ENCODE measurements at places on chromosomes 3 and 15. TPM values are rescaled to one million over a fixed set of nuclear protein-coding genes. Genes with fewer than 3 reads are reported as not detected.
A peak's percentile ranks its signal among the peaks of the same experiment; 100 is the strongest.

- H3K27ac ChIP-seq, result no peak overlapping the region
- no peak for DNase-seq
- peaks cover 3% of the 10 kb centered on the region for H3K4me1 ChIP-seq
- no peak overlapping the region for H3K4me3 ChIP-seq
- no peaks in the 10 kb centered on the region for H3K36me3 ChIP-seq
Measured at GRCh38 chr3:56316944-56317343, 151.3 kb downstream of the ERC2 start.

- no peaks in the 10 kb centered on the region for H3K27me3 ChIP-seq
- H3K4me3 ChIP-seq, result peak overlapping the region; percentile 19
- peaks cover 6% of the 10 kb centered on the region for H3K4me1 ChIP-seq
- H3K36me3 ChIP-seq, result no peaks in the 10 kb centered on the region
- peak; percentile 33 for DNase-seq
Measured at GRCh38 chr15:48962662-48963523, 826 bp downstream of the SHC4 start.

- no peaks in the 10 kb centered on the region for H3K36me3 ChIP-seq
- no peak overlapping the region for H3K4me3 ChIP-seq
- H3K27ac ChIP-seq, result no peak overlapping the region
- H3K27me3 ChIP-seq, result no peaks in the 10 kb centered on the region
Measured at GRCh38 chr3:184811034-184811433, 932 bp upstream of the VPS8 start.

DNA sequence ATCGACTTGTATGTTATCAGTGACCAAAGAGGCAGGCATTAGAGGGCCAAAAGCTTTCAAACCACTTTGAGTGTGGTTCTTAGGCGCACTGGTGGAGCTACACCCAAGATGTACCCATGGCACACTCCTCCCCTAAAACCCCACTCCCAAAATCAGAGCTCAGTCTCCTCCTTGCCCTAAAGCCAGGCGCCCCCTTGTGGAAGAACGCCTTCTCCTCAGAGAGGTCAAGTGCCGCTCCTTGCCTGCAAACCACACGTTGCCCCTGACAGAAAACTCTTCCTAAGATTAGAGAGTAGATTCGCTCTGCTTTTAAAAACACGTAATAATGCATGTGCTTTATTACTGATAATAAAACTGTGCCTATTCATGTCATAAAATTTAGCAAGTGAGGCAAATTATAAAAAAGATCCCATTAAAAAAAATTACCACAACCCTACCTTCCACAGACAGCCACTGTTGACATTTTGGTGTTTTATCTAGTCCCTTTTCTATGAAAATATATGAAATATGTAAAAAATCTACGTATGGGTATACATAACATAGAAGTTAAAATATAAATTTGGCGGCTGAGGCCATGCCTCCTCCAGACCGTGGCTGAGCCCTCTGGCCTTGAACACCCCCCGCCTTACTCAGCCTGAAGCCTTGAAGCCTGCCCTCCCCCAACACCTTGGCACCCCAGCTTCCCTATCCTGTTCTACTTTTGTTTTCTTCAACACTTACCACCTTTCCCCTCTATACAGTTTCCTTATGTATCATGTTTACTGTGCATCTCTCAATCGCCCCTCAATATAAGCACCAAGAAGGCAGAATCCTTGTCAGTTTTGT is 33.5 kb downstream of the BCL2L10 start:
- no peaks in the 10 kb centered on the region for H3K4me1 ChIP-seq
- H3K27ac ChIP-seq, result no peak overlapping the region
- no peaks in the 10 kb centered on the region for H3K27me3 ChIP-seq
- H3K4me3 ChIP-seq, result no peak overlapping the region
- H3K36me3 ChIP-seq, result no peaks in the 10 kb centered on the region
- DNase-seq, result peak; percentile 71

DNA sequence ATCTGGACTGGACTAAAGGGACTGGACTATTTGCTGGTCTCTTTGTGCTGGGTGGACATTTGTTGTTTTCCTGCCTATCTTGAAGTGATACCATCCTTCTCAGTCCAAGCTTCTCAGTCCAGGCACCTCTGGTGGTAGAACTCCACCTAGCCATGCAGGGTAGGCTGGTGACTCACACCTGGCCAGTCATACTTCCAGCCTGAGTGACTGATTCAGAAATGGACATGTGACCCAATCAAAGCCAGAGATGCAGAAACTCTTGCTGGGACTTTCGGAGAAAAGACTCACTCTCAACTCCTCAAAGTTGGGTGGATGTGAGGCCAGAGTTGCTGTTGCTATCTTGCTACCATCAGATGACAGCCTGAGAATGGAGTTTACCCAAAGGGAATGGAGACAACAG is 5.6 kb upstream of the ASB14 start:
- no peak overlapping the region for H3K27ac ChIP-seq
- H3K36me3 ChIP-seq, result no peaks in the 10 kb centered on the region
- DNase-seq, result no peak
- H3K27me3 ChIP-seq, result no peaks in the 10 kb centered on the region

PLSCR5 gene
- not detected for total RNA-seq

LRRC2 gene
- 1.6 TPM for total RNA-seq

GRCh38 chr3:106740116-106740515 is 637.1 kb upstream of the CCDC54 start:
- no peaks in the 10 kb centered on the region for H3K27me3 ChIP-seq
- no peak overlapping the region for H3K27ac ChIP-seq
- no peaks in the 10 kb centered on the region for H3K4me1 ChIP-seq
- DNase-seq, result no peak
- no peaks in the 10 kb centered on the region for H3K36me3 ChIP-seq
- no peak overlapping the region for H3K4me3 ChIP-seq

FRMD5 gene
- 8.1 TPM for total RNA-seq

DNA sequence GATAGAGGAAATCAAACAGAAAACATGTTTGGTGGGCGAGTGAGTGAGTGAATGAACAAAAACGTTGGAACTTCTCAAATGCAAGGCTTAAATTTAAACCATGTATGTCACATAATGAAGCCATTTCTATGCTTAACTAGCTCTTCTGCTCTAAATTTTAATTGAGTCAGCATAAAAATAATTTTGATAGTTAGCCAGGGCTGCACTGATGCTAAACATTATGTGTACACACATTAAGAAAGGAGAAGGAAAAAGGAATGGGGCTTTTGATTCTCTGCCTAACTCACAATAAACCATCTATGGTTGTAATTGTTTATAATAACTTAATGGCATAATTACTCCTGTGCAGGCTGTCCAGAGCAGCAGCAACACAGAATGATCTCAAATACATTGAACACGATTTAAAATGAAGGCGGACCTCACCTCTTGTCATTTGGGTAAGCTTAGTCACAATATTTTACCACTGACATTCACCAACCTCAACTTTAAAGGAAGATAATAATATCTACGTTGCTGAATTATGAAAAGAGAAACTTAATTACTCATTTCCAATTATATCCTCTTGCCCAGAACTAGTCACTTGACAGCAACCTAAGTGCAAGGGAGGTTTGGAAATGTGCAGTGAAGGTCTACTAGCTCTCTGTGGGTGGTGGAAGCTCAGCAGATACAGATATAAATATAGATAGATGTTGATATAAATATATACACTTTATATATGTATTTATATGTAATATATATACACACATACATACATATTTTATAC is 318.4 kb upstream of the TRIM42 start:
- H3K36me3 ChIP-seq, result no peaks in the 10 kb centered on the region
- DNase-seq, result no peak
- H3K4me3 ChIP-seq, result no peak overlapping the region
- H3K4me1 ChIP-seq, result no peaks in the 10 kb centered on the region

SLC7A14 gene
- total RNA-seq, result 0.11 TPM

DNA sequence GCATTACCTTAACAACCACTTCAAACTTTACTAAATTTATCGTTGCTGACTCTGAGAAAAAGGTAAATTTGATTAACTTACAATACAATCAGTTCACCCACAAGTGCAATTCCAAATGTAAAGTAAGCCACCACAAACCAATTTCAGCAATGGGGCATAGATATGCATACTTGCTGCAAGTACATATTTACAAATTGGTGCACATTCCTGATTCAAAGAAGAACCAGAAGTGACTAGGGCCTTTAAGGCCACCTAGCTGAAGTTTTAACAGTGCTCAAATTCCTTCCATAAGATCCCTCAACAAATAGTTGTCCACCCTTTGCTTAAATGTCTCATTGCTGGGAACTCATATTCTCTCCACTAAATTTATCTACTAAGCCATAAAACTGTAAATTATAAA is 67.2 kb downstream of the INO80 start:
- DNase-seq, result no peak
- no peak overlapping the region for H3K27ac ChIP-seq
- H3K4me3 ChIP-seq, result no peak overlapping the region
- H3K27me3 ChIP-seq, result no peaks in the 10 kb centered on the region
- H3K4me1 ChIP-seq, result no peaks in the 10 kb centered on the region
- peaks cover 10% of the 10 kb centered on the region for H3K36me3 ChIP-seq

DNA sequence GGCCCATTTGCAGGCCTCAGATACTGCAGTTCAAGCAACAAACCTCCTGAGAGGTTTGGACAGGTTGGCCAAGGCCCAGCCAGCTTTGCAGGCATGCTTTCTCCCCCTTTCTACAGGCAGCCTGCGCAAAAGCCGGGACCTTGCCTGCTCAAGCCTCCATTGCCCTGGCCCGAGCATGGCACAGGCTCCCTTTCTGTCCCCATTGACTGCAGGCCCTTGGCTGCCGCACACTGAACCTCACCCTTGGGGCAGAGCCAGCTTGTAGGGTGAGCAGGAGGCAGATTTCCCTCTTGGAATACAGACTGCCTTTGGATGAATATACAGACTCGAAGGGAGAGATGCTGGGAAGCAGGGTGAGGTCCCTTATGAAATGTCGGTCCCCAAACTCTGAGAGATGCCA is 461.7 kb upstream of the PROK2 start:
- H3K27me3 ChIP-seq, result no peaks in the 10 kb centered on the region
- no peak for DNase-seq
- no peaks in the 10 kb centered on the region for H3K4me1 ChIP-seq
- H3K27ac ChIP-seq, result no peak overlapping the region
- H3K4me3 ChIP-seq, result no peak overlapping the region
- no peaks in the 10 kb centered on the region for H3K36me3 ChIP-seq

GRCh38 chr15:22780267-22780666 is 6.2 kb upstream of the NIPA1 start:
- no peaks in the 10 kb centered on the region for H3K4me1 ChIP-seq
- no peaks in the 10 kb centered on the region for H3K27me3 ChIP-seq
- no peak overlapping the region for H3K4me3 ChIP-seq
- no peak for DNase-seq

GRCh38 chr15:86060674-86061073 is 19.0 kb upstream of the AGBL1 start:
- H3K4me1 ChIP-seq, result no peaks in the 10 kb centered on the region
- no peak for DNase-seq
- no peaks in the 10 kb centered on the region for H3K36me3 ChIP-seq
- no peak overlapping the region for H3K27ac ChIP-seq
- no peak overlapping the region for H3K4me3 ChIP-seq
- H3K27me3 ChIP-seq, result no peaks in the 10 kb centered on the region

DNA sequence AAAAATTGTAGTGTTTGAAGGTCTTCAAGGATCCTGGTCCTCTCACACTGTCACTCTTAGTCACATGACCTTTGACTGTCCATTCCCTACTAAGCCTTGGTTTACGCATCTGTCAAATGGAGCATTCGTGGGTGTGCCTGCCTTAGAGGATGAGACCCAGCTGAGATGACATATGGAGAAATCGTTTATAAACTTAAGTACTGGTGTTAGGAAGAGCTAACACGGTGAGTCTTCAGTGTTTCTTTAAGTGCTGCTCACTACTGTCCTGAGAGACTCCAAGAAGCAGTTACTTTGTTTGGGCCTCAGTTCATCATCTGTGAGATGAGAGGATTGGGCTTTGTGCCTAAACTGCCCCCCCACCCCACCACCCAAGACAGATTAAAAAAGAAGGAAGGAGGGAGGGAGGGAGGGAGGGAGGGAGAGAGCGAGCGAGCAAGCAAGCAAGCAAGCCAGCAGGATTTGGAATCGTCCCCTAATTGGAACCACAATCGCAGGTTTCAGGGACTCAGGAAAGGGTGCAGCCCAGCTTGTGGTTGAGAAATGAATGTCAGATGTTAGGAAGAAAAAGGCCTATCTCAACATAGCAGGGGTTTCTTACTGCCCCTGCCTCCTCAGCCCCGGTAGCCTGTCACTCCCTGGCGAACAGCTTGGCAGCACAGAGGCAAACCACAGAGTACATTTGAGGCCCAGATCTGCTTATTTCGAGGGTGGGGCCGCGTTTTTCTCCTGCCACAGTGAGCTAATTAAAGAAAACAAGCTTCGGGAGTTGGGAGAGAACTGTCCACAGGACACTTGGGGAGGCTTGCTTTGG is 32.7 kb downstream of the SMAD3 start:
- H3K4me1 ChIP-seq, result peaks cover 12% of the 10 kb centered on the region
- DNase-seq, result peak; percentile 74
- peak overlapping the region; percentile 80 for H3K27ac ChIP-seq

DNA sequence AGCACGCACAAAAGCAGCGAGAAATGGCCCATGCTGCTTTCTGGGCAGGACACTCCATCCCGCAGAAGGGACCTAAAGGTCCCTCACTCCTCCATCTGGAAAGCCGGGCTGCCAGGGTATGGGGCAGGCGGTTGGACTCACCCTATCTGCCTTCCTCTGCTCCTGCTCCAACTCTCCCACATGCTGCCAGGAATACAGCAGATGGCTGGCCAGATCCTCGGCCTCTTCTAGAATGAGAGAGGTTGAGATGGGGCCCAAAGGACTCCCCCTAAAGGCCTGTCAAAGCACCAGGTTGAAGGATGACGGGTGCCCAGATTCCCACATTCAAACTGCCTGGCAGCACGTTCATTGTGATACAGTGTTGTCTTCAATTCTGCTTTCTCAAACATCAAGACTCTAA is 85.1 kb upstream of the C2CD4B start:
- no peak overlapping the region for H3K4me3 ChIP-seq
- H3K27me3 ChIP-seq, result no peaks in the 10 kb centered on the region

GRCh38 chr3:102255736-102256135 is 179.1 kb upstream of the ZPLD1 start:
- H3K27ac ChIP-seq, result no peak overlapping the region
- no peaks in the 10 kb centered on the region for H3K4me1 ChIP-seq
- no peaks in the 10 kb centered on the region for H3K27me3 ChIP-seq
- no peak overlapping the region for H3K4me3 ChIP-seq

GRCh38 chr3:8767667-8768363 is 1.6 kb downstream of the OXTR start:
- H3K4me3 ChIP-seq, result peak overlapping the region; percentile 17
- no peak overlapping the region for H3K27ac ChIP-seq
- DNase-seq, result peak; percentile 47

Measured in prostate gland (tissue), 2 donors.